HT1080 (cell line): ENCODE measurements at places on chromosomes 7 and 10. TPM values are rescaled to one million over a fixed set of nuclear protein-coding genes. Genes with fewer than 3 reads are reported as not detected.

Gene ANXA8
- total RNA-seq = 0.23 and 0.88 TPM in 2 replicates

Gene AFAP1L2
- total RNA-seq = 1.2 and 1.8 TPM in 2 replicates

- peak; percentile 20 for DNase-seq
These were observed at the start of gene PIK3CG for GRCh38 chr7:106865130-106866041. TSS of gene PIK3CG (plus strand) at chr7:106865282. CDS start at chr7:106867562, 2,280 bp downstream.

- DNase-seq = peak; percentile 60
These were observed 277.1 kb downstream of the SNX13 start for GRCh38 chr7:17663061-17663675.

- DNase-seq = no peak
These were observed 9.8 kb downstream of the CEP41 start for GRCh38 chr7:130430841-130431666.

GRCh38 chr7:82985144-82985802 is 177.4 kb downstream of the PCLO start:
- DNase-seq = no peak
